Adipocyte (in vitro differentiated cells): ENCODE measurements at places on chromosomes 4 and X.
A peak's percentile ranks its signal among the peaks of the same experiment; 100 is the strongest.

DNA sequence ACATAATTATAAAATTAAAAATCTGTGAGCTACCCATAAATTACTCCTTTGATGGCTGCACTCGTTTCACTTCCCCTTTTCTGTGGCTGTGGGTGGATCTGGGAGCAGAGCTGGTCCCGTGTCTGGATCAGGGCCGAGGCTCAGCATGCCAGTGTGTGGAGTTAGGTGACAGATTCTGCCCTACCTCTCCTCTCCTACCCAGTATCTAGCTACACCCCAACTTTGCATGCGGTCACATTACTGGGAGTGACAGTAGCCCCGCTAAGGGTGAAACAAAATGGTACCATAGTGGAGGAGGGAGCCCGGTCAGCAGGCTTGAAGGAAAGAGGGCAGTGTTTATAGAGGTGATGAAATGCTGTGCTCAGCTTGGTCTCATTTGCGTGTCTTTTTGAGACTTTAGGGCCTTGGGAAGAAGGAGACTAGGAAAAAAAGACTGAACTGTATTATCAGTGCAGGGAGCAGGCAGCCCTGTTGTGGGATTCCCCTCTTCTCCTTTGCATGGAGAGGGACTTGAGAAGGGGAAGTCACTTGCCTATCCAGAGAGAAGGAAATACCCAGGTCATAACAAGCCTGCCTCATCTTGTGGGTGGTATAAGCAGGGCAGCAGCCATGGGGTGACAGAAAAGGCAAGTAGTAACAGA, 48.4 kb downstream of the ARHGAP10 start:
- DNase-seq: no peak

- no peak for DNase-seq
These were observed 97.6 kb downstream of the RAB28 start for GRCh38 chr4:13386405-13387107.

DNA sequence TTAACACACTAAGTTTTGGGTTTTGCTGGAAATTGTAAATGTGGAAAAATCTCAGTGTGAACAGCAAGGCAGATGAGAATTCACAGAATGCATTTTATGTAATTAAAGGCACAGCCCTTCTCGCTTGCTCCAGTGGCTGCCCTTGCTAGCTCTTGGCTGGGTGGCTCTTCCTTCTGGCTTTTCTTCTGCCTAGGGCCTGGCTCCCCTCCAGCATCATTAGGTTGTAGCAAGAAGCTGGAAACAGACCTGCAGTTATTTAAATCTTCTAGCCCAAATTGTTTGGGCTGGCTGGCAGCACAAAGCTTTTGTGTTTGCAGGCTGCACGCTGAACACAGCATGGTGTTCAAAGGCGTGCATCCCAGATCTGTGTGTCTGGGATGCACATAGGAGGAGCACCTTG, 56.5 kb downstream of the LIMCH1 start:
- peak; percentile 4 for DNase-seq

- no peak for DNase-seq
These were observed 151.8 kb downstream of the TSPAN5 start for GRCh38 chr4:98506462-98507132.

- no peak for DNase-seq
These were observed 33.6 kb downstream of the SETD7 start for GRCh38 chr4:139522457-139522856.

DNA sequence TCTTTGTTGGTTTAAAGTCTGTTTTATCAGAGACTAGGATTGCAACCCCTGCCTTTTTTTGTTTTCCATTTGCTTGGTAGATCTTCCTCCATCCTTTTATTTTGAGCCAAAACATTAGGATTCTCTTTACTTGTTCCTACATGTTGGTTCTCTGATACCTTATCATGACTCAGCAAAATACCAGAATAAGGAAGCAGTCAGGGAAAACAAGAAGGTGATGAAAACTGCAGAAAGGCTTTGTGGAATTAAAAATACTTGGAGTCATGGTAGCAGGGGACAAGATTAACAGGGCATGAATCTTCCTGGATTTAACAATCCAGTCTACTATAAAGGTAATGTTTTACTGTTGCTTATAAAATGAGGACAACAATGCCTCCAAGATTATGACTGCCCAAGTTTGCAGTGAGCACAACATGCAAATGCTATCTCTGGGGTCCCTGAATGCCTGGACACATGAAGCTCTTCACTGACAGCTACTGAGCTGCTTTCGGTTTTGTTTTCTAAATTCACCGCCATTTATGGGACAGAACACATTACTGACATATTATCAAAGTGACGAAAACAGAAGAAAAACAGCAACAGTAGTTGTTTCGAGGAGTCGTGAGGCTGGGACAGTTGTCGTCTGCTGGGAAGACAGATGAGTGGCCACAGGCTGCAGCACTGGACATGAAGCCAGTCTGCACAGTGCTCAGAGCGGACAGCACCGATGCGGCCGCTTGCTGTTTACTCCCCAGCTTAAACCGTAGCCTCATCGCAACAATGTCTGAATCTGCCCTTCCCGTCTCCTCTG, 174.5 kb upstream of the DKK2 start:
- no peak for DNase-seq

DNA sequence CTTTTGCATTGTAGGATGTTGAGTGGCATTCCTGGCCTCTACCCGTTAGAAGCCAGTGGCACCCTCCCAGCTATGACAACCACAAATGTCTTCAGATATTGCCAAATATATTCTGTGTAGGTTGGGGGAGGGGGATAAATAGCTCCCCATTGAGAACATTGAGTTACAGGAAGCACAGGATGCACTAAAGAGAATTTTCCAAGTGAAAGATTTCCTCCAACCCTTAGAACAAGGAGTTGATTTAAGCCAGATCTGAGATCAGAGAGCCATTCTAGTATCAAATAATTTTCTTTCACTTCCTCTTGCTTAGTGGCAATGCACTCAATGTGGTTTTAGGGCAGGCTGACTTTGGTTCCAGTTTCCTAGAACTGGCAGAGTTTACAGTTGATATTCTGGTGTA, 436.6 kb downstream of the C4orf33 start:
- no peak for DNase-seq

DNA sequence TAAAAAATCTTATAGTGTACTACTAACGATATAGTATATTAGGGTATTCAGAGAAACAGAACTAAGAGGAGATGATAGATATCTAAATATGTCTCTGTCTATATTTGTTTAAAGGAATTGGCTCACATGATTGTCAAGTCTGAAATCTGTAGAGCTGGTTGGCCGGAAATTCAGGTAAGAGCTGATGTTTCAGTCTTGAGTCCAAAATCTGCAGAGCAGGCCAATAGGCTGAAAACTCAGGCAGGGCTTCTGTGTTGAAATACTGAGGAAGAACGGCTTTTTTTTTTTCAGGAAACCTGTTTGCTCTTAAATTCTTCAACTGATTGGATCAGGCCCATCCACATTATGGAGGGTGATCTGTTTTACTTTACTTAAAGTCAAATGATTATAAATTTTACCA, 31.7 kb downstream of the PGRMC2 start:
- DNase-seq: no peak

DNA sequence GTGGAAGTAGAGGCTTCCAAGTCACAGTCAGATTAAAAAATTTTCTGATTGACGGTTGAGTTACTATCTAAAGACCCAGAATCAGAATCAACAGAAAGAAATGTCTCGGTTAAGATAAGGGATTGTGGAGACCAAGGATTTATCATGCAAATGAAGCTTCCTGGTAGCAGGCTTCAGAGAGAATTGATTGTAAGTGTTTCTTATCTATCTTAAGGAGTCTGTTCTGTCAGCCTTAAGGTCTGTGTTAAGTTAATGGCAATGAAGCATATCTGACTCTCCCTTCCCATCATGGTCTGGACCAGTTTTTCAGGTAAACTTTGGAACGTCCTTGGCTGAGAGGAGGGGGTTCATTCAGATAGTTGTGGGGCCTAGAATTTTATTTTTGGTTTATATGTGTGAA, 780.2 kb downstream of the FAM133A start:
- no peak for DNase-seq

GRCh38 chrX:120769576-120770341, 105.9 kb downstream of the CT47B1 start:
- peak; percentile 80 for DNase-seq

GRCh38 chr4:144176476-144176875, 36.0 kb upstream of the GYPA start:
- peak; percentile 34 for DNase-seq

DNA sequence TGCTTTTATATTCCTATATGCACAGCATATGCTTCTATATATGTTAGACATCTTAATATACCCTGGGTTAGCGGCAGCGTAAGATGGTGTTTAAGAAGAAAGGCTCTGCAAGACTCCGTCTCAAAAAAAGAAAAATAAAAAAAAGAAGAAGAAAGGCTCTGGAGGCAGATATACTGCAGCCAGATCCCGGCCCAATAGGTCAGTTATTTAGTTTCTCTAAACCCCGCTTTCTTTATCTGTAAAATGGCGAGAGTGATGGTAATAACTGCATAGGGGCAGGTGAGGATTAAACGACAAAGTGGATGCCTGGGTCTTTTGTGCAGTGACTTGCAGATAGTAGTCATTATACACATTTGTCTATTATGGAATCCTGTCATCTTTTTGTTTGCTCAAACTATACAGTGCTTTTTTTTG, 115.2 kb downstream of the NAA11 start:
- DNase-seq: no peak

GRCh38 chr4:29588617-29589016, 1131.6 kb upstream of the PCDH7 start:
- DNase-seq: peak; percentile 17

DNA sequence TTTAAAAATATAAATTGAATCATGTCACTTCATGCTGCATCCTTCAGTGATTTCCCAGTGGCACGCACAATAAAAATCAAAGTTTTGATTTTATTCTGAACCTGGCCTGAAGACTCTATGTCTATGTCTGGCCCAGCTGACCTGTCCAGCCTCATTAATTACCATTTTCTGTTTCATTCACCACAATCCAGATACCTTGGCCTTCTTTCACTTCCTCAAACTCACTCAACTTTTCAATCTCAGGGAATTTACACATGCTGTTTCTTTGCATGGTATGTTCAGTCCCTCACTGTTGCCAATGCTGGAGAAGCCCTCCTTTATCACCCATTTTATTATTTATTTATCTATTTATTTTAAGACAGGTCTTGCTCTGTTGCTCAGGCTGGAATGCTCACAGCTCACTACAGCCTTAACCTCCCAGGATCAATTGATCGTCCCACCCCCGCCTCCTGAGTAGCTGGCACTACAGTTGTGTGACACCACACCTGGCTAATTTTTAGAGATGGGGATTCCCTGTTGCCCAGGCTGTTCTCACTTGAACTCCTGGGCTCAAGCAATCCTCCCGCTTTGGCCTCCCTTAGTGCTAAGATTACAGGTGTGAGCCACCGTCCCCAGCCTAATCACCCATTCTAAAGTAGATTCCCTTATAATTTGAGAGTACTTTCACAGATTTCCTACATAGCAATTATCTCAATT, 43.1 kb downstream of the ZGRF1 start:
- no peak for DNase-seq
